ENCODE measurements at places on chromosomes 1 and 21.

- peak; percentile 7 for DNase-seq
Measured at GRCh38 chr1:7470904-7471638, 300.0 kb upstream of the VAMP3 start.

DNA sequence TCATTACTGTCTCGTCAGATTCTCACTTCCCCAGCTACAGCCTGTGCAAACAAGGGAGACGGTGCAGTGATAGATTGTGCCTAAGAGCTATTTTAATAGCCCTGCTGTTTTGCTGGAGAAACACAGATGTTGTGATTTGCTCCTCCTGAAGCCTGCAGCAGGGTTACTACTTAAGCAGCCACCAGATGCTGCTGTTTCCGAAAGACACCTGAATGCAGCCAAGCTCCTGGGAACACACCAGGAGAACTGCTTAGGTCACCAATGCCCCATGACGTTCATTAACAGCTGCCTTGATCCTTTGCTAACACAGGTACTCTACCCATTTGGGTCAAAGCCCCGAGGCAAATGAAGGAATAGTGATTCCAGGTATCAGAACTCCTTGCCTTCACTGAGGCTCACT is 411.8 kb upstream of the DAB1 start:
- no peak for DNase-seq

GRCh38 chr1:98949166-98949565 is 55.5 kb downstream of the PLPPR5 start:
- no peak for DNase-seq

GRCh38 chr1:34024485-34024884 is 140.5 kb downstream of the CSMD2 start:
- DNase-seq = no peak

DNA sequence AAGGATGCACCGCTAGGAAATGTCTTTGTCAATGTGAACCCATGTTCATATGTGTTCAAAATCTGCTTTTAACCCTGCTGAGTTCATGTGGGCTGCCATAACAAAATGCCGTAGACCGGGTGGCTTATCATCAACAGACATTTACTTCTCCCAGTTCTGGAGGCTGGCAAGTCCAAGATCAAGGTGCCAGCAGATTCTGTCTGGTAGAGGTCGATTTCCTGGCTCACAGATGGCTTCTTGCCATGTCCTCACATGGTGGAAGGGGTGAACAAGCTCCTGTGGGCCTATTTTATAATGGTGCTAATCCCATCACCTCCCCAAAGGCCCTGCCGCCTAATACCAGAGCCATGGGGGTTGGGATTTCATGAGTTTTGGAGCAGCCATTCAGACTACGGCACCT is 4.6 kb upstream of the CDCP2 start:
- DNase-seq = no peak

DNA sequence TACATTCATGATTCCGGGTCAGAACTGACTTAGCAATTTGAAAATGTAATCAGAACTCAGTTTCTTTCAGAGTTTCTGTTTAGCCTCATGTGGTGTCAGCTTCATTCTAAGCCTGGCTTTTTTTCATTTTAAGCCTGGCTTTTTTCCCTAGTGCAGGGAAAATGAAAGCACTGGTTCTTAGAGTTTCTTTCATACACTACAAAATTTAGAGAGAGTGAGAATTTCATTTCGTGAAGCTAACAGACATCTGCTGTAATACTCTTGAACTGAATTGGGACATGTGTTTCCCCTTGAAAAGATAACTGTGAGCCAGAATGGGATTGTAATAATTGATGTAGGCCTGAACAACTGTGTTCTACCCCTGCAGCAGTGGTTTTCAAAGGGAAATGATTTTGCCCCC is 95.3 kb upstream of the KIAA0040 start:
- no peak for DNase-seq

GRCh38 chr1:54615531-54616279 is 7.6 kb downstream of the FAM151A start:
- no peak for DNase-seq

- DNase-seq = no peak
Measured at GRCh38 chr1:157732755-157733154, 32.2 kb upstream of the FCRL3 start.

All from stimulated activated CD4-positive, alpha-beta T cell treated with anti-CD3 and anti-CD28 coated beads, Interleukin-2, amount 100 ng/mL, for 24 hours (primary cell).